ENCODE measurements at places on chromosomes 7 and 10.
A peak's percentile ranks its signal among the peaks of the same experiment; 100 is the strongest.

- DNase-seq, result no peak
These were observed 51.7 kb upstream of the NANOS1 start for GRCh38 chr10:118977835-118978234.

DNA sequence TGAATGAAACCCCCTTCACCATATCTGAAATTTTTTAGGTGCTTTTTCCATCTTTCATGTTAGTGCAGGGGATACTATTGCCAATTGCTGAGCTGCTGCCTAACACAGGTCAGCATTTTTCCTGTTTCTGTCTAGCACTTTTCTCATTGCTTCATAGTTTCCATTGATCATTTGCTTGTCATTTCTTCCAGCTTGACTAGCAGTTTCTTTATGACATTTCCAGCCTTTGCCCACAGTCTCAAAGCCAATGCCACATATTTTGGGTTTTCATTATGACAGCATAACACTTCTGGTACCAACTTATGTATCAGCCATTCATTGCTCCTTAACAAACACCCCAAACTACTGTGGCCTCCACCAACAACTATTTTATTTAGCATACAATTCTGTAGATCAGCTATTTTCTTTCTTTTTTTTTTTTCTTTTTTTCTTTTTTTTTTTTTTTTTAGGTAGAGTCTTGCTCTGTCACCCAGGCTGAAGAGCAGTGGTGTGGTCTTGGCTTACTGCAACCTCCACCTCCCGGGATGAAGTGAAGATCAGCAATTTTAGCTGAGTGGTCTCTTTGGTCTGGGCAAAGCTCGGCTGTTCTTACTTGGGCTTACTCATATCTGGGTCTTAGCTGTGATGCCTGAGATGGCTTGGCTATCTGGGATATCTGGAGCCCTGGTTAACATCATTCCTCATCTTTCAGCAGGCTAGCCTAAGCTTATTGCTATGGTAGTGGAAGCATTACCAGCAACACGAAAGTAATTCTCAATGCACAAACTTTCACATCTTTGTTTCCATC is 102.3 kb downstream of the EPC1 start:
- no peak for DNase-seq

- DNase-seq, result no peak
These were observed 66.7 kb downstream of the ARL4A start for GRCh38 chr7:12754179-12754578.

GRCh38 chr7:157355784-157356511 is 19.1 kb downstream of the DNAJB6 start:
- DNase-seq, result peak; percentile 26

DNA sequence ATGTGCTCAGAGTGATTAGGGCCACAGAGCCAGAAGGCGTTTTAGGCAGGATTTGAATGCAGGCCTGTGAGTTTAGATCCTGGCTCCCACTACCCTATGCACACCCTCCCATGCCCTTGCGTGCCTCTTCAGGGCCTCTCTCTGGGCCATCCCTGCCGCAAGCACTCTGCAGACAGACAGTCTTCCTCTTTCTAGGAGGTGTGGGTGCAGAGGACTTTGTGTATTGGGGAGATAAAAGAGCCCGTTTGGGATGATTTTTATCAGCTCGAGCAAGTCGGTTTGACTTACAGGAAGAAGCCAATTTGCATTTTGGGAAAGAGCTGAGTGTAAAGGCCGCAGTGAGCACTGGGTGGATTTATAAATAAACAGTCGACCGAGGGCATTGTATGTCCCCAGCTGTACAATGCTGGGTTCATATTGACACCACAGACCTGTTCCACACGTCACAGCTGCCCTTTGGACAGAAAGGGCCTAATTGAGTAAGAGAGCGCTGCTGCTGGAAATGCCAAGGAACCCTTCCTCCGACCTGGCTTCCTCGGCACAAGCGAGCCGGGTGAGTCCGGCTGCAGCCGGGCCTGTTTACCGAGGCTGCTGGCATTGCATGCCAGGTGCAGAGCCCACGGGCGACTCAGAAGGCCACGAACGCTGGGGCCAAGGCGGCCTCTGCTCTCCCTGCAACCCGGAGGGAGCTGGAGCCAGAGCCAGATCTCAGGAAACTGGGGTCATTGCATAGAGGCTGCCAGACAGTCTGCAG is 25.1 kb downstream of the ZMIZ1 start:
- DNase-seq, result peak; percentile 36

GRCh38 chr10:12369982-12370381 is 20.6 kb downstream of the CAMK1D start:
- no peak for DNase-seq

DNA sequence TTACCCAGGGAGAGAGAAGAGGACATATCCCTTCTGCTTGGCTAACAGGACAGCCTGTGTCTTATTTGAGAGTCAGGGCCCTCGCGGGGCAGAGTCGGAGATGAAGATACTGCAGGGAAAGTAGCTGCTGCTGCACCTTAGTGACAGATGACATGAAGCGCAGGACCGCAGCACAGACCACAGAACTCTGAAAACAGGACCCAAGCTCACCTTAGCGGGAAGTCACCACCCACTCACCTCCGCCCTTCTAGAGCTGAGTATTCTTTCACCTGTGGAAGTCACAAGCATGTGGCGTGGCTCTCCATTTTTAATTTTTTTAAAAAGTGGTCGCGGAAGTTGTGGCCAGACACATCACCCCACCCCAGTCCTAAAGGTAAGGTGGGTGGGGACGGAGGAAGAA is 191.4 kb downstream of the FAM107B start:
- no peak for DNase-seq

DNA sequence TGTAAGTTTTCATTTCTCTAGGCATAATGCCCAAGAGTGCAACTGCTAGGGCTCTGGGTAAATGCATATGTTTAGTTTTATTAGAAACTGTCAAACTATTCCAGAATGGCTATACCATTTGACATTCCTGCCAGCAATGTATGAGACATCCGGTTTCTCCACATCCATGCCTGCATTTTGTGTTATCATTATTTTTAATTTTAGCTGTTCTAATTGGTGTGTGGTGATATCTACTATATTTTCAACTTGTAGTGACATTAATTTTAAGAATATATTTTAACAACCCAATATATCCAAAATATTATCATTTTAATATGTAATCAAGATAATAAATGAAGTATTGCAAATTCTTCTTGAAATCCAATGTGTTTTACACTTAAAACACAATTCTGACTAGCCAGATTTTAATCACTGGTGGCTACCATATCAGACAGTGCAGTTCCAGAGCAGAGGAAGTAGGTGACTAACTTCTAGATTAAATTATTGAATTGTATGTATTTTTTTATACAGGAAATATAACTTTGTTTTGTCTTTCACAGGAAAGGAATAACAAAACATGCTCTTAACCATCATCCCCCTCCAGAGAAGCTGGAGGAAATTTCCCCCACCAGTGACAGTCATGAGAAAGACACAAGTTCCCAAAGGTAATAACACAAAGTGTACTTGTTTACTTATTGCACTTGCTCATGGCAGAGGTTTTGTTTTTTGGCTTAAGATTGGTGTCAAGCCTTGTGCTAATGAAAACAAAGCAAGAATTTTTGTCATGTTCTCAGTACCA is 6.4 kb downstream of the FAM149B1 start:
- no peak for DNase-seq

- DNase-seq, result no peak
These were observed 2.0 kb downstream of the XRCC2 start for GRCh38 chr7:152673897-152674296.

DNA sequence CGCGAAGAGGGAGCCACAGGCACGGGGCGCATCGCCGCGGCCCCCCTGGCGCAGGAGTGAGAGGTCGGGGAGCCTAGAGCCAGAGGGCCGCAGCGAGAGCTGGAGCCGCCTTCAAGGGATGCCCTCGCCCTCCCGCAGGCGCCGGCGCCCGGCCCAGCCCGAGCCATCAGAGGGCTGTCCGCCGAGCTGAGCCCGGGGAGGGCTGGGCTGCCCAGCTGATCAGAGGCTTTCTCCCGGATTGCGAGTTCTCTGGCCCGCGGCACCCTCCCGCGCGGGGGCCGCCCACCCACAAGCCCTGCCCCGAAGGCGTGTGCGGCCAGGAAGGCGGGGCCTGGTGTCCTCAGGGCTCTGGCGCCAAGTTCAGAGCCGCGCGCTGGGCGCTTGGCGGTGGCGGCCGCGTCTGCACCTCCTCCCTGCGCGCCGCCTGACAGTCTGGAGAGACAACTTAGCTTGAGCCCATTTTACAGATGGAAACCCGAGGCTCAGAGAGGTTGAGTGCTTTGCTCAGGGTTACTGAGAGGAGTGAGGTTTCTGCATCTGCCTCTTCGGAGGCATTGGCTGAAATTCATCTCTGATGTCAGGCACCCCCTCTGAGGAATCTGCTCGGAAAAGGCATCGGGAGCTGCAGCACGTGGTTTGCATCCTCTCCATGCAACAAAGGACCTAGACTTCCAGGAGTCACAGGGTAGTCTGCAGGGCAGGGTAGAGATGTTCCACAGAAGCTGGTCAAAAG is 3.8 kb upstream of the ANTXRL start:
- DNase-seq, result peak; percentile 66

DNA sequence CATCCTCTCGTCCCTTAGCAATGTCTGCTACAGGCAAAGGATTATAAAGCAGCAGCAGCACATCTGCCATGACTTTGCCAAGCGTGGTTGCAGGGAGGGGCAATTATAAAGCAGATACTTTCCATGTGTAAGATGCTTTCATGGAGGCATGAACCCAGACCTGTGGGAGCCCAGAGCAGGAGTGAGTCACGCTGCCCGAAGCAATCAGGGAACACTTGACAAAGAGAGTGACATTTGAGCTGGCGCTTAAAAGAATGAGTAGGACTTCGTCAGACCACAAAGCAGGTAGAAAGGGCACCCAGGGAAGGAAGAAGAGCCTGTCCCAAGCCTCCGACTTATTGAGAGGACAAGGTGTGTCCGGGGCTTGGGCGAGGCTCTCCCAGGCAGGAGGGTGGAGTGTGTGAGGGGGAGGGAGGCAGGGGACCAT is 147.2 kb downstream of the MYOF start:
- DNase-seq, result no peak

DNA sequence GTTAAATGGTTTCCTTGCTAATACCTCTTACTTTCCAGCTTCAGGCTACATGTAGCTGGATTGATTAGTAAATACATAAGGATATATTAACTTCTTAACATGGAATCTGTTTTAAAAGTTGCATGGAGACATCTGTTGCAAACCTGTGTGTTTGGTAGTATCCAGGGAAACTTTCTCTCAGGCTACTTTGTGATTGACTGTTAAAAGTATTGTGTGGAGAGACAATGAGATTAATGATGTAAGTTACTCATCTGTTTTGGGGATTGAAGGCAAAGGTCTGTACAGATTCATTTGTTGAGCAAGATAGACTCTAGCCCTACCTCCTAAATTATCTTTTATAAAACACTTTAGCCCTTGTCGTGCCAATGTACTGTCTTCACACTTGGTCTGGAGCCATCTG is 6.6 kb downstream of the CREB5 start:
- no peak for DNase-seq

- no peak for DNase-seq
These were observed 97.7 kb downstream of the WDFY4 start for GRCh38 chr10:48782386-48782785.

DNA sequence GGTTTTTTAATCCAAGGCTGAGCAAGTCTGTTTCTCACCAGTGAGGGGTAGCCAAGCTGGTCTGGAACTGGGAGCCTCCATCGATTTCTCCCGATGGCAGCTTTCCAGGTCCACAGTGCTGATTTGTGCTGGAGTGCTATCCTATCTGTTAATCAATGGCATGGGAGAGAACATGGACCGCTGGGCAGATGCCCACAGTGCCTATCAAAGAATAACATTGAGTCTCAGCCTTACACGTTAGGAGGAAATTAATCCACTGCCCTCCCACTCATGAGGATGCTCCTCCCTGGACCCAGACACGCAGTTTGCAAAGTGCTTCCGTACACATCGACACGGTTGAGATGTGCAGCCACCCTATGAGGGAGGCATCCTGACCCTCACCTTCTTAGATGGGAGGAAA is 36.0 kb upstream of the CUX1 start:
- DNase-seq, result no peak

GRCh38 chr10:129258283-129258923 is 208.6 kb upstream of the MGMT start:
- DNase-seq, result peak; percentile 60

DNA sequence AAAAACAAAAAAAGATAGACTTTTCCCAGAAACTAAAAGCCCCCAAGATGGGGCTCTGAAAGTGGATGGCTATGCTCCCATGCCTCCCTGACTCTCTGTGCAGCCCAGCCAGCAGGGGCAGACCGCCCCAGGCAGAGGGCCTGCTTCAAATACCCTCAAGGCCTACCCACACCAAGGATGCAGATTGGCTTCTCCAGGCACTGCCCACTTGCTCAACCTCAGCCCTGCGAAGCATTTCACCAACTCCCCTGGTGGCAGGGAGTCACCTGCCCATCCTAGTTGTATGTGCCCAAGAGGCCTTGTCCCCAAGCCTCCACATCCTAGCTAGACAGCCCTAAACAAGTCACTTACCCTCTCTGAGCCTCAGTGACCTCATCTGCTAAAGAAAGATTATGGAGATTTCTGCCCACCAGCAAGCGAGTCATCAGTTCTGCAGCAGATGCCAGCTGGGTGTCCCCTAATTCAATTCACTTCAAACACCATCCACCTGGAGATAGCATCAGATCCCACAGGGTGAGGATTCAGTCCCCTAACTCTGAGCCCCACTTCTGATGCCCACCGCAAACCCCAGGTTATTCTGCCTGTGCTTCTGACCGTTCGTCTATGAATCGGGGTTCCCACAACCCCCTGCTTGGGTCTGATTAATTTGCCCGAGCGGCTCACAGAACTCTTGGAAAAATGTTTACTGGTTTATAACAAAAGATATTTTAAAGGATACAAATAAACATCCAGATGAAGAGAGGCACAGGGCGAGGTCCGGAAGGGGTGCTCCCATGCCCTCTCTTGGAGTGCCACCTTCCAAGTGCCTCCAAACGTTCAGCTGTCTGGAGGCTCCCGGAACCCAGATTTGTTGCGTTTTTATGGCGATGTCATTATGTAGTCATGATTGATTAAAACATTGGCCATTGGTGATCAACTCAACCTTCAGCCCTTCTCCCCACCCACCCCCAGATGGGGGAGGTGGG is 18.6 kb upstream of the ZMIZ1 start:
- DNase-seq, result no peak

DNA sequence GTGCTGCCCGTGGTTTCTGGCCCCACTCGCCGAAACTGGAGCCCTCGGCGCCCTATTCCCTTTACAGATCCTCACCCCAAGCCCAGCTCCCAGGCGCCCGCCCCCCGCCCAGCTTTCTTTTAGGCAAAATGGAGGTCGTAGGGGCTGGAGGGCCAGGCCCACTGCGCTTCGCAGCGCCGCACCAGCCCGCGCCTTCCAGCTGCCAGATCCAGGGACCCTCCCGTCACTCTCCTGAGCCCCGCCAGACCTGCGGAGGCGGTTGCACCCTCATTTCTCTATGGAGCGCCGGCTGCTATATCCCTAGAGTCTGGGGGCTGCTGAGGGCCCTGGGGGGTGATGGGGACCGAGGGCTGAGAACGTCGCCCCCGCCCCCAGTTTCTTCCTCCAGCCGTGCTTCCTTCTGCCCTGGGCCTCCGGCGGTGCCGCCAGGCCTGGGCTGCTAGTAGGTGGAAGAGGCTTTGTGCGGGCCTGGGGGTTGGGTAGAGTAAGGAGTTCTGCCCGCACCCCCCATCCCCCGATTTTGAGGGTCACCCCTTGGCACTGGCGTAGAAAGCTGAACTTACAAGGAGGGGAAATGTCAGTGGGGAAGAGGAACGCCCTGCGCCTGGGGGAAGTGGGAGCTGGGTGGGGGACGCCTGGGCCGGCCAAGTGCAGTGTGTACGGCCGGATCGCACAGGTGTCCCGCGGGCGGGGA is 1.0 kb downstream of the GNB2 start:
- no peak for DNase-seq
